Prostate gland (tissue), 2 donors: ENCODE measurements at places on chromosomes 3 and 15. TPM values are rescaled to one million over a fixed set of nuclear protein-coding genes. Genes with fewer than 3 reads are reported as not detected.

MOBP gene
- not detected for total RNA-seq

P2RY12 gene
- 0.97 TPM for total RNA-seq

RTP4 gene
- 2.7 TPM for total RNA-seq

DUOX1 gene
- total RNA-seq = 18.4 TPM

ERC2 gene
- total RNA-seq = 2.7 TPM

WDR93 gene
- total RNA-seq = 0.18 TPM

DNA sequence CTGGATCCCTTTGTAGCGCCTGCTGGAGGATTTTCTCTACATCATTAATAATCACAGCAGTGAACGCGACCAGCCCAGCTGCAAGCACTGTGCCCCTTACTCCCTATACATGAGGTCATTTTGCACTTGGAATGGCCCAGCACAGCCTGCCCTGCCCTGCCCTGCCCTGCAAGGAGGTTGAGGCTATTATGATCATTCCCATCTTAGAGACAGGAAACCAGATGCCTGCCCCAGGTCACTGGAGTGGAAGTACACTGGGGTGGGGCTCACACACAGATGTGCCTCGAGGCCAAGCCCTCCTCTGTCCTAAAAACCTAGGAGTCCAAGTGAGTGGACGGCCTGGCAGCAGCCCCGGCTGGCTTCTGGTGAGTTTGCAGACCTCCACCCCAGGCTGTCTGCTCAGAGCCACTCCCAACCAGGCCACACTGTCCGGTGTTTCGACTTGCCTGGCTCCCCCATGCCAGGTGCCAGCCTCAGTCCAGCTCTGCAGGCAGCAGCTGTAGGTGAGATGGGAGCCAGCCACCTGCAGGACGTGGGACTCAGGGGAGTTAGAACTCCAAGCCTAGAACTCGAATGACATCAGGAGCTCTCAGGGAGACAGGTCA is 30.4 kb upstream of the SEC61A1 start:
- DNase-seq = no peak

DNA sequence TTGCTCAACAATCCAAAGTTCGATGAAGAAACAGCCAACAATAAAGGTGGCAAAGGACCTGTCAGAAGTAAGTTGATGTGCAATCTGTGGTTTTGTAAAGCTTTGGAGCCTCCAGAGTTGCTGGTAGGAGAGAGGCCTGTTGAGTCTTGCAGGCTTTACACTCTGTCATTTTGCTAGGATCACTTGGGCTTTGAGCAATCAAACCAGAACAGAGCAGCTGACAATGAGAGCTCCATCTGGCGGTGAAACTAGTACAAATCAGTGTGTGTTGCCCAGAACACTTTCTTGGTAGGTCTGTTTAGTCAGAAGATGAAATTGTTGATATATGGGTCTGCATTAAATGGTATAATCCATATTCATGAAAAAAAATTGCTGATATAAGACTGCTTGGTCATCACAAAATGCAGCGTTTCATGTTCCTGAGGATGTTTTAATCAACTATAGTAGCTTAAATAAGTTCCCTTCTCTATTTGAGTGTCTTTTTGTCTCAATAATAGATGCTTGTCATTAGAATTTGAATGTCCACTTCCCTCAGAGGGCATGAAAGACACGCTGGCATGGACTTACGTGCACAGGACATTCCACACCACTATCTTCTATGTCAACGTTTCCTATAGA is 25.7 kb downstream of the TMOD2 start:
- DNase-seq = peak; percentile 83

DNA sequence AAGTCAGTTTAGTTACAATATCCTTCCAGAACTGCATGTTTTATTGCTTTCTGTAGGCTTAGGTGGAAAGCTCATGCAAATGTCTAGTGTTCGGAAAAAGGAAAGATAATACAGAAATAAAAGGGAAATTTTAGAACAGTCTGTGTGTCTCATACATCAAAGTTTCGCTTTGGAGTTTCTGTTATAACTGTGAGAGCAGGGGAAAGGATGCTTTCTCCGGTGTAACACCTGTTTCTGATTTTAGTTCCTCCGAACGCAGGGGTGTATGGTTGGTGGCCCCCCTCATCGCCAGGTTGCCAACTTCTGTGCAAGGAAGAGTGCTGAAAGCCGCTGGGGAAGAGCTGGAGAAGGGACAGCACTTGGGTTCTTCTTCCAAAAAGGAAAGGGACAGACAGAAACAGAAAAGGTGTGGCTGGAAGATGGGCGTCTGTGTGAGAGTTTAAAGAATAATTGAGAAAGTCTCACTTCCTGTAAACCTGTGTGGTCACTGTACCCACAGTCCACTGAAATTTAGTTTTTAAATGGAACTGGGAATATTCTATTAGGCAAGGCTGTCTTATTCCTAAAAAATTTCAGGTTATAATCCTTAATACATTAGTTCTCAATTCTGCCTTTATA is 6.7 kb downstream of the P2RY12 start:
- no peak for DNase-seq

DNA sequence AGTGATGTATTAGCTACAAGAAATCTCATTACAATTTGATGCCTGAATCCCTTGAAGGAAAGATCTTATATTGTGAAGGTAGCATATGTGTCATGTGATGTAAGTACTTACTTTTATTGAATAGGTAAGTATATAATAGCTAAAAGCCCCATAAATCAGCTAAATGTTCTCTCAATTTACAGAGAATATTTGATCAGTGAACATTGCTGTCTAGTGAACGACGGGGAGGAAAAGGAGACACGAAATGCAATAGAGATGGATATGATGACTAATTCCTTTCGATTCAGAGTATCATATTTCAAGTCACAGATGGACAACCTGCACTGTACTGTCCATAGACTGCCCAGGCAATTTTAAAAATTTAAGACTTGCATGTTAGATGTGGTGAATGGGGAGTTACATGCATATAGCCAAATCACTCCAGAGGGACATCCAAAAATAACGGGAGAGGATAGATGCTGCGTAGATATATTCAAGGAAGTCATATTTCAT is 462.1 kb upstream of the CDIN1 start:
- no peak for DNase-seq

GRCh38 chr3:51547274-51547673 is 8.8 kb downstream of the RAD54L2 start:
- no peak for DNase-seq

DNA sequence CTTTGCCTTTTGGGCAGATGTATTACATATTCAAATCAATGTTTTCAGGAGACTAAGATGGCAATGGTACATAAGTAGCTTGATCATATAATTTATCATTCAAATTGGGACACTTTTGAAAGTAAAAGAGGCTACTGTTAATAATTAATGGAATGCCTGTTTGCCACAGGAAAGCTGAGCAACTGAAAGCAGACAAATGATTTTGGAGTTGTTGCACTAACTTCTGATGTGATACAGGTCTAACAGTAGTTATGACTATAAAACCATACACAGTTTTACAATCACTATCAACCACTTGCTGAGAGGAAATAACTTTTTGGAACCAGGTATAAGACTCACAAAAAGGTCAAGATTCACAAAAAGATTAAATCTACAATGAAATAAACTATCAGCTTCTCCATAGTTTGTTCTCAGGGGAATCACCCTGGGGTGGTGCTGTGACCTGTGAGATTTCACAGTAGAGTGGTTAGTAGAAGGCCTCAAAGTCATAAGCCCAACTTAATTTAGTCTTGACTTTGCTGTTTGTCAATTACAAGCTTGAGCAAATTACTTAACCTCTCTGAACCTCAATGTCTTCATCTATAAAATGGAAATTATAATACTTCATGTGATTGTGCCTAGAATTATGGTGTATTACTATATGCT is 42.7 kb downstream of the HHLA2 start:
- no peak for DNase-seq

DNA sequence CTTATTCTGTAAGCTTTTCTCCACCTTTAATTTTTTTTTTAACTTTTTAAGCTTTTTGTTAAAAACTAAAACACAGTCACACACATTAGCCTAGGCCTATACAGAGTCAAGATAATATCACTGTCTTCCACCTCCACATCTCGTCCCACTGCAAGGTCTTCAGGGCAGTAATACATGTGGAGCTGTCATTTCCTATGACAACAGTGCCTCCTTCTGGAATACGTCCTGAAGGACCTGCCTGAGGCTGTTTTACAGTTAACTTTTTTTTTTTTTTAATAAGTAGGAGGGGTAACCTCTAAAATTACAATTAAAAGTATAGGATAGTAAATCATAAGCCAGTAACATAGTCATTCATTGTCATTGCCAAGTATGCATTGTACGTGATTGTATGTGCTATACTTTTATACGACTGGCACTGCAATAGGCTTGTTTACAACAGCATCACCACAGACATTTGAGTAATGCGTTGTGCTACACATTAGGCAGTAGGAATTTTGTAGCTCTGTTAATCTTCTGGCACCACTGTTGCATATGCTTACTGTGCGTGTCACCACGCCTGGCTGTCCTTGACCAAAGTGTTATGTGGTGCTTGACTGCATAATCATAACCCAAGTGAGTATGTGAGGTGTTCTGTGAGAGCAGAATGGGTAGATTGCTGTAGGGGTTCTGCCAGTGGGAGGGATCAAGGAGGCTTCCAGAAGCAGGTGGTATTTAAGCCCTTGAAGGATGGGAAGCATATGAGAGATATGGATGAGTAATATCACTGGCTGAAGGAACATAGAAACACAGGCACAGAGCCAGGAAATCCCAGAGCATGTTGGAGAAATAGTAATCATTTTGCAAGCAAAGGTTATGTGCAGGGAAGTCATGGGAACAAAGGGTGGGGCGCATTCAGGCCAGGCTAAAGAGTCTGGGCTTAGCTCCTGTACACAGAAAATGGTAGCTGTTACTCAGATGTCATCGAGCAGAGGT is 18.3 kb downstream of the FBXO22 start:
- DNase-seq = no peak

DNA sequence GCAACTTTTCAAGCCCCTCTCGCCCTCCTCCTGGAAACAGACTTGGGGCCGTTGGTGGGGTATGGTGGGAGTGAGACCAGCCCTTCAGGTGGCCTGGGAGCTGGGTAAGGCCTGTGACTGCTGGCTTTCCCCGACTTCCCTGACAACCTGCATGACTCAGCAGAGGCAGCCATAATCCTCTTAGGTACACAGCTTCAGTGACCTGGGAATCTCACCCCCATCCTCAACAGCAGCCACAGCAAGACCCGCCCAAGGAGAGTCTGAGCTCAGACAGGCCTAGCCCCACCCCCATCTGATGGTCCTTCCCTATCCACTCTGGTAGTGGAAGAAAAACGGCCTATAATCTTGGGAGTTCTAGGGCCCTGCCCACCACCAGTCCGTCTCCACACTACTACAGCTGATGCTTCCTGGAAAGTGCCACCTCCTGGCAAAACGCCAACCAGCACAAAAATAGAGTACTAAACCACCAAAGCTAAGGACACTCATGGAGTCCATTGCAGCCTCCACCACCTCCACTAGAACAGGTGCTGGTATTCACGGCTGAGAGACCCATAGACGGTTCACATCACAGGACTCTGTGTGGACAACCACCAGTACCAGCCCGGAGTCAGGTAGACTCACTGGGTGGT is 13.1 kb upstream of the SLC27A2 start:
- no peak for DNase-seq

GRCh38 chr15:74380361-74381189 is 13.1 kb upstream of the CYP11A1 start:
- no peak for DNase-seq

GRCh38 chr15:39108021-39108420 is 472.9 kb upstream of the THBS1 start:
- DNase-seq = no peak

DNA sequence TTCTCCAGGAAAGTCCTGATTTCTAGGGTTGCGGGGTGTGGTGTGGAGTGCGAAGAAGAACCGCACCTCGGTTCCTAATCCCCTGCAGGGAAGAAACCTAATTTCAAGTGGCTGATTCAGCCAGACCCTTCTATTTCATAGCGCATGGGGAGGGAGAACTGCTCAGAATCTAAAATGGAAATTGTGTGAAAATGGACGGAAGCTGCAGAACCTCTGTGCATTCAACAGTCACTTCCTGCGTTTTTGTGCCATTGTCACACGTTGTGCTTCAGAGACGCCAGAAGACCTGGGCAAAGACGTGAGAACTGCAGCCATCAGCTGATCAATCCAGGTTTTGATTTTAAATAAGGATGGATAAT is 1.2 kb downstream of the SIDT1 start:
- no peak for DNase-seq

DNA sequence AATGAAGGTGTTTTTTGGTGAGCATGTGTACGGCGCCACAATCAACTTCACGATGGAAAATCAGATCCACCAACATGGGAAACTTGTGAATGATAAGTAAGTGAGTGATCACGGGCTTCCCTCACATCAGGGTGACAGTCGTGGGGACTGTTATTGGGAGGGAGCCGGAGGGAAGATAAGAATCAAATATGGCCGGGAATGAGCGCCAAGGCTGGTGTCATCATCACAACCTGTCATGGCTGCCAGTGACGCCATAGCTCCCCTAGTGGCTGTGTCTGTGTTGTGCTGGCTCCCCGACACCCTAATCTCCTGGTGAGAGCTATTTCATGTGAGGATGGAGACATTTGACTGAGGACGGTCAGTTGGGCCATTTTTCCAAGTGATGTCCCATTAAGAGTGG is 168.5 kb downstream of the SV2B start:
- DNase-seq = no peak
